ENCODE measurements at places on chromosomes 1 and 21.

GRCh38 chr1:197683895-197684553, 91.3 kb downstream of the DENND1B start:
- no peak for DNase-seq

GRCh38 chr1:192518700-192519099, 56.9 kb upstream of the RGS1 start:
- no peak for DNase-seq

DNA sequence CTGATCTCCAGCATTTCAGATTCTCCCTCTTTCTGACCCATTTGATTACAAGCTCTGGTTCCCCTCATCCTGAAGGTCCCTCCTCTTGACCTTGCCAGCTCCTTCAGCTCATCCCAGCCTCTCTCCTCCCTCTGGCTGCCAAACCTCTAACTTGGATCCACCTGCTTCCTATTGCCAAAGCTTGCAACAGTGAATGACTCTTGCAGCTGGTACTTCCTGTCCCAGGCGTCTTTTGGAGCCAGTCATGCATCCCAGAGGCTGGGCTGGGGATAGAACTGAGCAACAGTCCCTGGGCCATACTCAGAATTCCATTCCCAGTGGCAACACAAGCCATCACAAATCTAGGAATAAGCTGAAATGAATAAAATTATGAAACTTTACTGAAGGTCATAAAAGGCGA, 27.7 kb upstream of the SPOCD1 start:
- DNase-seq, result no peak

DNA sequence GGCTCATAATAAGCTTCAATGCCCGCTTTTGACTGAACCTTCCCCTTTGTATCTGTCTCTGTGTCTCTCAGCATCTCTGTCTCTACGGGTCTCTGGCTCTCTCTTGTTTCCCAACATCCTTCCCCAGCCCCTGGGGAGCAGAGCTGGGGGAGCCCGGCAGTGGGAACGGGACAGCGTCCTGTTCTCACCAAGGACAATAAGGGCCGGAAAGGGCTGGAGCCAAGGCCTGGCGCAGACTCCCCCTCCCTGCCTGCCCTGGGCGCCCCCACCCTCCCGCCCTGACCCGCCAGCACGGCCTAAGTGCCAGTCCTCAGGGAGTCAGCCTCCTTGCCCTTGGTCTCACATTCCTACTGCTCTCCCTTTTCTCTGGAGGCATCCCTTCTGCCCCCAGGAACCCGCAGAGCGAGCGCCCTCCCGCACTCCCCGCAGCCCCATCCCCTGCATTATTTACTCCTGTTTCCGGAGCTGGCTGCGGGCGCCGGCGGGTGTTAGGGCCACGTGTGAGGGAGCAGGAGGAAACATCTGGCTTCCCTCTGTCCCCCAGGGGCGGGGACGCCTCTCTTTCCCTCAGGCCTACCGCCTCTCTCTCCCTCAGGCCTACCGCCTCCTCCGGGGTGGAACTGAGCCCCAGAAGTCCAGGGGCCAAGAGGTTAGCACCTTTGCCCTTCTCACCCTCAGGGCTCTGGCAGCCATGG, 6.5 kb downstream of the KRTCAP2 start:
- peak; percentile 55 for DNase-seq

DNA sequence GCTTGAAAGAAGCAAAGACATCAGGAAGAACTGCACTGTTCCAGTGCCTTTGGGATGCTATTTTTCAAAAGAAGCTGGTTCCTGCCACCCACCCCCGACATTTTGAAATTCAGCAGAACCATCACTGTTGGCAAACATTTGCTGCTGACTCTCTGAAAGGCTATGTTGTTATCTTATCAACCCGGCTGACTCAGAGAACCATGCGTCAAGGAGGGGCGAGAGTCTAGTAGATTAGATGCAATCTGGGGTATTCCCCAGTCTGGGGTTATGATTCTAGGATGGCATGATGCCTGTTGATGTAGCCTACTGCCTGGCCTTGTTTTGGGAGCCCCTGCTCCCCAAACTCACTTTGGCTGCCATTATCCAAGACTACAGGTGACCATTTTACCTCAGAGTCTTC, 267.8 kb upstream of the RUNX1 start:
- DNase-seq, result no peak

- DNase-seq, result no peak
Observed at GRCh38 chr1:59798600-59798999, 16.1 kb upstream of the HOOK1 start.

GRCh38 chr1:60875138-60875537, 207.2 kb upstream of the NFIA start:
- DNase-seq, result no peak

GRCh38 chr1:111471012-111471411, 2.8 kb upstream of the C1orf162 start:
- DNase-seq, result no peak

- no peak for DNase-seq
Observed at GRCh38 chr21:15009837-15010363, 54.9 kb downstream of the NRIP1 start.

- DNase-seq, result no peak
Observed at GRCh38 chr1:115898020-115898419, 57.1 kb upstream of the NHLH2 start.

GRCh38 chr1:183323849-183324683, 94.1 kb downstream of the NMNAT2 start:
- DNase-seq, result no peak

GRCh38 chr1:72241397-72241796, 40.9 kb downstream of the NEGR1 start:
- no peak for DNase-seq

- peak; percentile 72 for DNase-seq
Observed at GRCh38 chr21:15289896-15290841, 225.4 kb upstream of the NRIP1 start.

- DNase-seq, result no peak
Observed at GRCh38 chr1:43452789-43453441, 816 bp downstream of the HYI start.

DNA sequence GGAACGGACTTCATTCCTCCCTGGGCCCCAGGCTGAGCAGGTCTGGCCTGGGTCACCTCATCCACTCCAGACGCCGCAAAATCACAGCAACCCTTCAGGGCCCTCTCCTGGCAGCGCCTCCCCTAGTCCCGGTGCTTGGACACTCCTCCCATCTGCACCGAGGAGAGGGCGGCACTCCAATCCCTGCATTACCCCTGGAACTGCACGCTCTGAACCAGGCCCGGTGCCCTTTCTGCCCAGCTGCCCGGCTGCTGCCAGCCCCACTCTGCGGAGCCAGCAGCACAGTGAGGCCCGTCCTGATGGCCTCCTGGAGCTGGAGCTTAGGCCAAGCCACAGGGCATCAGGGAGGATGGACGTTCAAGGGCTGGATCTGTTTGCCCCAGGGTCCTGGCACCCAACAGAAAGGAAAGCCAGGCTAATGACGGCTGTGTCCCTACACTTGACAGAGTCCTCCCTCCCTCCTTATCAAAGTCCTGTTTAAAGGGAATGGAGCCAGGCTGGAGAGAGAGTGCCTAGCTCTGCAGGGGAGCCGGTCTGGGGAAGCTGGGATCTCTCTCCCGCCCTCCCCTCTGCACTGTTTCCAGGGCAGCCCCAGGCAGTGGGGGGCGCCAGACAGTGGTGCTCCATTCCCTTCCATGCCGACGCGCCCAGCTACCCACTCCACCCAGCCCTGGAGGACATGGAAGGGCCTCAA, 12.7 kb downstream of the COL6A2 start:
- DNase-seq, result no peak

GRCh38 chr21:45634511-45635183, 8.9 kb upstream of the PCBP3 start:
- DNase-seq, result no peak

- DNase-seq, result no peak
Observed at GRCh38 chr1:226325178-226325577, 16.2 kb upstream of the LIN9 start.

DNA sequence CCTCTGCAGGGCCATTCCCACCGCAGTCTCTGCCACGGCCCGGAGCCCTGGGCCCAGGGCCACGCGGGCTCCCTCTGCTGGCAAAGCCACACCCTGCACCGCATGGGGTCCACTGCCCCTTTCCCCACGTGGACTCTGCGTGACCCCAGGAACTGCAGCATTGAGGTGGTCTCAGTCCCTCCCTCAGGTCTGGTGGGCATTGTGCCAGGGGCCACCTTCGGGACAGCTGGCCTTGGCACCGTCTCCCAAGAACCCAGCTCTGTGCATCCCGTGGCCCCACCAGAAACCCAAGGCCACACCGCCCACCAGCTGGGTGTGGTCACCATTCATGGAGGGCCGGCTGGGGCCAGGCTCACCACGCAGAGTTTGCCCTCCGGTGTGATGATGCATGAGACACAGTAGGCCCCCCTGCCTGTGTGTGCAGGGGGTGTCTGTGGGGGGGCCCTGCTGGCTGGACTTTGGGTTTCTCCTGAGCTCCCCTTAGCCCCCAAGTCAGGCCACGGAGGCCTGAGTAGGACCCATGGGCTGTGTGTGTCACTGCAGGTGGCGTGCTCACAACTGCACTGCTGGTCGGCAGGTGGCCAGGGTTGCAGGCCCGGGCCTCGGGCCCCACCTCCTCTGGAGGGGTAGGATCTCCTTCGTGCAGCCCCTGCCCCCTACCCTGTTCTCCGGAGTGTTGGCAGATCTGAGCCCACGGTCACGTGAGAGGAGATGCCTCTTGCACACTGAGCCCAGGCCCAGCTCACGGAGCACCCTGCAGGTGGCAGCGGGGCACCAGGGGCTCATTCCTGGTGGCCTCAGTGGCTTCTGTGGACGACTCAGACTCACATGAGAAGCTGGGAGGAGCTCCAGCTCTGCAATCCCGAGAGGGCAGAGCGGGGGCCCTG, 5.8 kb downstream of the VWA1 start:
- DNase-seq, result no peak

GRCh38 chr1:86114816-86115400, 41.7 kb downstream of the COL24A1 start:
- no peak for DNase-seq

GRCh38 chr21:35203093-35203977, 154.2 kb upstream of the RUNX1 start:
- no peak for DNase-seq

- no peak for DNase-seq
Observed at GRCh38 chr1:165551469-165551868, 7.7 kb downstream of the LRRC52 start.

GRCh38 chr1:160346958-160347357, 3.8 kb downstream of the NCSTN start:
- no peak for DNase-seq

GRCh38 chr1:117664314-117664713, 58.5 kb downstream of the TENT5C start:
- DNase-seq, result no peak

GRCh38 chr21:33552093-33552998, 9.5 kb downstream of the SON start:
- no peak for DNase-seq

DNA sequence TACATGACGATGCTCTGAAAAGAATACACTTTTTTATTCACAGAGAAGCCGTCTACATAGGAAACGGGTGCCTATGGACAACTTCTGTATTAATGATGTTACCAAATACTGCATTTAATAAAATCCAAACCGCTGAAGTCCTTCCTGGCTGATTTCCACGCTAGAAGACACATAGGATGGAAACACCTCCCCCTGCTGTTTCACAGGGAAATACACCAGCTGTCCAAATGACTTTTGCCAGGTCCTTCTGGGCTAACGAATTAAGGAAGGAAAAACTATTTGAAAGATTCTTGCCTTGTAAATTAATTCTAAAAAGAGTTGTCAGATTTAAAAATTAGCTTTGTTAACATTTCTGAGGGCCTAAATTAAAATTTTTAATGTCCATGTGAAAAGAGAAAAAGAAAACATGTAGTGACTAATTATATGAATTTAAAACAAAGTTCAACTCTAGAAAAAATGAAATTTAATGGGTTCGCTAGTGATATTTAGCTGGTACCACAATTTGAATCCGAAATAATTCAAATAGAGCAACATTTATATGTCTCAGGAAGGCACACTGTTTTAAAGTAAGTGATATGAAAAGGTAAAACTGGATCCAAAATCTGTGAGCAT, 146.0 kb downstream of the RERE start:
- DNase-seq, result peak; percentile 59

DNA sequence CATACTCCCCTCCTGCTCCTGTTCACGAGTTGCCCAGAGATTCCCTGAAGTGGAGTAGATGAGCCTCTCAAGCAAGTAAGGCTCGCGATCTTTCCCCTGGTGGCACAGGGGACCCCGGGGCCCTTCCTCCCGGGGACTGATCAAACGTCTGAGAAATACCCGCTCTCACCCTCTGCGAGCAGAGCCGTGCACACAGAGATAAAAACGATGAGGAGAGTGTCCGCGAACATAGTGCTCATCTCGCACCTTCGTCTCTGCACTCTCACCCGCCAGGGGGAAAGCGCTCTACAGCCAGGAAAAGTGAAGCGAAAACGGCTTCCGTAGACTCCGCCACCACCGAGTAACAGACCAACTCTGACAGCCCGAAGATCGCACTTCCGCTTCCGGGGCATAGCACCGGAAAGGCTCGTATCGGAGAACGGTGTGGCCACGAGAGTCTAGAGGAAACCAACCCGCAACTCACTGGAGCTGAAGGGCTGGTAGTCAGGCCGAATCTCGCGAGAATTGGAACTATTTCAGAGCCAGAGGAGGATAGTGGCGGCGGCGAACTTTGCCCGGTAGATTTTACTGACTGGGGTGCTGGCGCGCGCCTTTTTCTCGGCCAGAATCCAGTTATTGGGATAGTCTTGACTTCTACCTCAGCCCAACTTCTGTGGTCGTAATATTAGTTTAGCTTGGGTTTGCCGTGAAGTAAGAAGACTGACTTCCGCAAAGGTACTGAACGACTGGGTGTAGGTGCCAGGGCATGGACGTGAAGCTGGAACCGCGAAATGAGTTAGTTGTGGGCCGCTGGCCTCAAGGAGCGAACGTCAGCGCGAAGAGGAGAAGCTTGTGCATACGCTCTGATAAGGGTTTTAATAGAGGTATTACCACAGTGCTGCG, at the start of gene TMCO1:
TSS of gene TMCO1 (minus strand) at position 356 of the 882 bp plus-strand sequence. CDS start at position 239, 117 bp downstream.
- peak; percentile 97 for DNase-seq

GRCh38 chr1:181023265-181024057, 791 bp upstream of the STX6 start:
- DNase-seq, result no peak

DNA sequence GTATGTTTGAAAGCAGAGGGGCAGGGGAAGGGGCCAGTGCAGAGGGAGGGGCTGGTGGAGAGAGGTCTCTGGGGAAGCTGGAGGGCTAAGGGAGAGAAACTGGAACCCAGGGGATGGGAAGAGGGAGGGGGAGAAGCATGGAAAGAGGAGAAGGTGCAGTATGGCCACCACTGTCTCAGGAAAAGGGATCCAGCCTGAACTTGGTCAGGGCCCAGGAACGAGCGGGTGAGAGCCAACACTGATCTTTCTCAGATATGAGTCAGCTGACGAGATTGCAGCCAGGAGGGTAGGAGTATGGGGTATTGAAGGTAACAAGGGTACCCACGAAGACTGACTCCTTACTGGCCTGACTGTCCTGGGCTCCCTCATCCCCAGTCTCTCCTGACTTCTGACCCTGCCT, 18.0 kb downstream of the TIE1 start:
- DNase-seq, result no peak

- no peak for DNase-seq
Observed at GRCh38 chr1:201062511-201063091, 39.1 kb upstream of the KIF21B start.

DNA sequence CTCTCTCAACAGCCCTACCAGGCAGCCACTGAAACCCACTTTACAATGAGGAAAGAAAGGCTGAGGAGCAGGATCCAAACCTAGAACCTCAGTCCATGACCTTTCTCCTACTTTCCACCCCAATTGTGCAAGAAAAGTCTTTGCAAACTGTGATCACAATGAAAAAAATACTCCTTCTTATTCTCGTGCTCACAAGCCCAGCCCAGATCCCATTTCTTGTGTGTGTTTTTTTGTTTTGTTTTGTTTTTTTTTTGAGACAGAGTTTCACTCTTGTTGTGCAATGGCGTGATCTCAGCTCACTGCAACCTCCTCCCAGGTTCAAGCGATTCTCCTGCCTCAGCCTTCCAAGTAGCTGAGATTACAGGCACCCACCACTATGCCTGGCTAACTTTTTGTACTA, 97.7 kb downstream of the CRYAA start:
- DNase-seq, result no peak
